ENCODE measurements at places on chromosomes 5 and 9.

- no peak for DNase-seq
Observed at GRCh38 chr5:58074222-58074621, 385.7 kb downstream of the PLK2 start.

DNA sequence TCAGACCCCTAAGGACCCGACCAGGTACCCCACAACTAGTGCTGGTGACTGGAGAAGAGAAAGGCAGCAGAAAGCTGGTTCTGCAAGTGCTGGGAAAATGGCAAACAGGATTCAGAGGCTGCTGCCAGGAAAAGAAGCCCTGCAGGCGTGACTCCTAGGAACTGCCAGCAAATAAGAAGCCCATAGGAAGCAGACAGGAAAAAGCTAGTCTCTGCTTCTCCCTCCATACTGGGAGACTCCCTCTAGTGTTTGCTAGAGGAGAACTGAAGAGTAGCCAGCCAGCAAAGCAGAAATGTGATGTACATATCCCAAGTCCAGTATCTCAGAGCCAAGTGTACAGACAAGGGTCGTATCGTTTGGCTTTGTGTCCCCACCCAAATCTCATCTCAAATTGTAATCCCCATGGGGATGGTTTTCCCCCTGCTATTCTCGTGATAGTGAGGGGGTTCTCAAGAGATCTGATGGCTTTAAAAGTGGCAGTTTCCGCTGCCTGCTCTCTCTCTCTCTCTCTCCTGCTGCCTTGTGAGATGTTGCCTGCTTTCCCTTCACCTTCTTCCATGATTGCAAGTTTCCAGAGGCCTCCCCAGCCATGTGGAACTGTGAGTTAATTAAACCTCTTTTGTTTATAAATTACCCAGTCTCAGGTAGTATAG, 38.1 kb upstream of the TUSC1 start:
- peak; percentile 38 for DNase-seq

DNA sequence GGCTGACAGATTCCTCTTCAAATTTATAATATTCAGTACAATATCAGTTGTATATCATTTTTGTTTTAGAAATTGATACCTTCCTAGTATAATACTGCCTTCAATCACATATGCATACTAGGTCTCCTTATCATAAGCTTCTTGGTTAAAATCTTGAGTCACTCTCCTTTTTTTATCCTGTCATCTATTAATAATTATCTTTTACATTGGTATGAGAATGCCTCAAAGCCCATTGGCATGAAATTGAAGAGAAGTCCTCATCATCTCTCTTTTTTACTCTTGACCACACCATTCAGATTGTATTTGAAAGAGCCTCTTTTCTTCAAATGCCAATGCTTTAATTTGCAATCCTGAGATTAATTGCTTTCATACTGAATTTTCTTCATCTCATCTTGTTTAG, 810.3 kb downstream of the BRINP1 start:
- no peak for DNase-seq

- no peak for DNase-seq
Observed at GRCh38 chr5:135996611-135997010, 32.2 kb upstream of the TGFBI start.

DNA sequence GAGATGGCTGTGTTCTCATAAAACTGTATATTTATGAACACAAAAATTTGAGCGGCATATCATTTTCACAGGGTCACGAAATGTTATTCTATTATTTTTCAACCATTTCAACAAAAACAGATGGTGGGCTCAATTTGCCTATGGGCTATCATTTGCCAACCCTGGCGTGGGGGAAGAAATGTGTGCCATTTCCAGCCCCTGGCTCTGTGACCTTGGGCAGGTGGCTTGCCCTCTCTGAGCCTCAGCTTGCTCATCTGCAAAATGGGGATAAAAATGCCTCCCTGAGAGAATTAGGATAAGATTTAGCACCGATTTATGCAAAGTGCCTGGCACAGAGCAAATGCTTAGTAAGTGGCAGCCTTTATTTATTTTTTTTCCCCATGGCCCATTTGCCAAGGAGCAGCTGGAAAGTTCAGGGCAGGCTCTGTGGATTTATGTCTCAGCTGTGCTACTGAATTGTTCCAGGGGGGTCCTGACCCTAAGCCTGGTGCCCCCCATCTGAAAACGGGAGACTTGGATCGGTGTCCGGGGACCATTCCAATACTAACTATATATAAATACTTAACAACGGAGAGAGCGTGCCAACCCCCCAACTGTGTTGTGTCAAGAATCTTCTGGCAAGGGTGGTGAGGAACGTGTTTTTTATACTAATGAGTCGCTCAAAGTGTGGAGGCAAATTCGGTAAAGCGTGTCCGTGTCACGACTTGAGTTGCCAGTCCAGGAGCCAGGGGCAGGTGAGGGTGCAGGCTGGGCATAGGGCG, 34.5 kb downstream of the HRH2 start:
- no peak for DNase-seq

All from epithelial cell of proximal tubule (primary cell).